ENCODE measurements at places on chromosomes 5 and 9.

GRCh38 chr5:40089269-40089668, 590.4 kb upstream of the PTGER4 start:
- DNase-seq, result no peak

GRCh38 chr5:14364576-14365472, 216.8 kb upstream of the OTULINL start:
- peak; percentile 29 for DNase-seq

DNA sequence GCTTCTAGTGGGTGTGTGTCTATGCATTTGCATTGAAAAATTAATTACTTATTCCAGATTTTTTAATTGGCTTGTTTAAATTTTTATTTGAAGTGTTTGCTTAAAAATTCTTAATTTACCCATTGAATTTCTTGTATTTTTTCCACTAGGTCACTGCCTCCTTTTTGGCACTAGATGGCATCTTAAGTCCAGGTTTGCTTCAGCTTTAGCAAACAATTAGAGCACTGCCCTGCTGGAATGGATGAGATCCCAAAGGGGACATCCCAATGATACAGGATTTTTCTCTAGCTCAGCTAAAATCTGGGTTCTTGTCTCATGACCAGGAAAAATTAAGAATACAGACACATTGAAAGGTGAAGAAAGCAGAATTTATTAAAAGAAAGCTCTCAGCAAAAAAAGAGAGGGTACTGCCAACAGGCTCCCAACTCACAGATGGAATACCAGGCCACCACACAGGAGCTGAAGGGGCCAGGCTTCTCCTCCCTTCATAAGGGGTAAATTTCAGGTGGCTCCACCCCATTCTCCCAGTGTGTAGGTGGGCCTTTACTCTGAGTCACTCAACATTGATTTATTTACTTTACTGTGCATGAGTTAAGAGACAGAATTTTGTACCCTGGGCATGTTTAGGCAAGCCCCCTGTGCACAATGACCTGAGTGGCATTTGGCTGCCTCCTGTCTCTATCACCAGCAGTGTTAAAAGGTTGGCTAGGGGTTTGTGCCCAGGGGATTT, 532.4 kb downstream of the ANXA1 start:
- peak; percentile 62 for DNase-seq

DNA sequence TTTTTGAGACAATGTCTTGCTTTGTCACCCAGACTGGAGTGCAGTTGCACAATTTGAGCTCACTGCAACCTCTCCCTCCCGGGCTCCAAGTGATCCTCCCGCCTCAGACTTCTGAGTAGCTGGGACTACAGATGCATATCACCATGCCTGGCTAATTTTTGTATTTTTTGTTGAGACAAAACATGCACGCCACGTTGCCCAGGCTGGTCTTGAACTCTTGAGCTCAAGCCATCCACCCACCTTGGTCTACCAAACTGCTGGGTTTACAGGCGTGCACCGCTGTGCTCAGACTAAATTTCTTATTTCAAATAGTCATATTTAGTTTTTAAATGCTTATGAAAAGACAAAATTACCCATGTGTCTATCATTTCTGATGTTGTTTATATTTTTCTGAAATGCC, 2324.1 kb downstream of the MAT2B start:
- DNase-seq, result no peak

DNA sequence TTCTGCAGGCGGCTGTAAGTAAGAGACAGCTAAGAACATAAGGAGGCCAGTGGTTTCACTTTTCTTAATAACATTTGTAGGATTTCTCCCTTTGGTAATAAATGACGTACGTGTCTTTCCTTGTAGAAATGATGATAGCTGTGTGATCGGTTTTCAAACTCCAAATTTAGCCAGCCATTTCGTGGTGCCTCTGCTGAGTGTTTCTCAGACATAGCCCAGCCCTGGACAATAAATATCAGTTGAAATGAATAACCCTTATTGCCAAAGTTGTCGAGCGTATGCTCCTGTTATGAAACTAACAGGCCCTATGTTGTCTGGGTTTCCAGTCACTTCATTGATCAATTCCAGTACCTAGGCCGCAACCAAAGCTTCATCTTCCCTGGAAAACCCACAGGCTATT, 75.0 kb upstream of the MSX2 start:
- no peak for DNase-seq

DNA sequence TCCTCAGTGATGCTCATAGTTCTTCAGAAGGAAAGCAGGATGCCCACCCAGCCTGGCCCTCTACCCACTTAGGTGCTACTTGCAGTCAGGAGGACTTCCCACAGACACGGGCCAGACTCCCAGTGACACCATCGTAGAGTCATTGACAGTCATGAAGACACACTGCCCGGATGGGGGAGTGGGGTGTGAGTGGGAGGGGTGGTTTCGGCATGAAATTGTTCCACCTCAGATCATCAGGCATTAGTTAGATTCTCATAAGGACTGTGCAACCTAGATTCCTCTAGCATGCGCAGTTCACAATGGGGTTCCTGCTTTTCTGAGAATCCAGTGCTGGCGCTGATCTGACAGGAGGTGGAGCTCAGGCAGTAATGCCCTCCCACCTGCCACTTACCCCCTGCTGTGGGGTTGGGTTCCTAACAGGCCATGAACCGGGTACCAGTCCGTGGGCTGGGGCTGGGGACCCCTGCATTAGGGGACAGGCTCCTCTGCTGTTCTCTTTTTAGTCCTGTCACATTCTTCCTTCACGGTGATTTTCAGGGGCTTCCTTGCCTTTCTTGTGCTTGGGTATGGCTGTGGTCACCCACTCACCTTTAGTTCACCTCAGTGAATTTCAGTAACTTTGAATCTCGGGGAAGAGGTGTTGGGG, 88.2 kb upstream of the ANKRD55 start:
- DNase-seq, result no peak
